LNCaP clone FGC (cell line): ENCODE measurements at places on chromosomes 4 and X.

- DNase-seq: no peak
These were observed 902.3 kb downstream of the PCDH19 start for GRCh38 chrX:99507768-99508167.

DNA sequence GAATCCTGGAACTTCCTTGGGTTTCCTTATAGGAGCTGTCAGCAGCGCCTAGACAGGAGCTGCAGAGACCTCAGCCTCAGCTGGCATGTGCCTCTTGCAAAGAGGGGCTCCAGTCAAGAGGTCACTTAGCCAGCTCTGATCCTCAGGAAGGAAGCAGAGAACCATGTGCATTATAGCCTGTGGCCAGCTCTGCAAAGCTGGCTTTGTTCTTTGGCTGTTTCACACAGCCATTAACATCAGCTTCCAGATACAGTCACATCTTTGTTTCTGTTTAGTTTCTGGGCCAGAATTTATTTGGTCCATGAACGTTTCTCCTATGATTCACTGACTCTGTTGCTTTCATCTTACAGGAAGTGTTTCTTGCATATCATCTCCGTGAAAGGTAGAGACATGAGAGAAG, 92.4 kb downstream of the CC2D2A start:
- DNase-seq: no peak

DNA sequence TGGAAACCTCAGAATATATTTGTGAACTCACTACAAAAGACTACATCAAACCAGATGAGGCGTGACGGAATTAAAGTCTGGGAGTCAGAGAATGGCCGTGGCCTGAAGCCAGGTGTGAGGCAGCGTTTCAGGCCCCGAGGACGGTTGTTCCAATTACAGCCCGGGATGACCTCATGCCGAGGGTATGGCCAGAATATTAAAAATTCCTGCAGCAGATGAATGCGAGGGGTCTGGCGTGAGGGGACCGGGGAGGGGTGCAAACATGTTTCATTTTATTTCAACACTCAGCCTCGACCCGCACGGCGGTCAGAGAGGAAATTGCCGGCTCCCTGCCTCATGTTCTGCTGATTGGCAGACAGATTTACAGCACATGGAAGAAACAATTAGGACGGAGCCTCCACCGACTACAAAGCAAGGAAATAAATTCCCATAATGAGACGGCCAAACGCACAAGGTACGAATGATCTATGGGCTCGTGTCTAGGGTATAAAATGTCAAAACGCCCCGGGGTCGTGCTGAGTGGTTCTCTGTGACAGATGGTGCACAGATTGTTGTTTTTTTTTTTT, 289.7 kb downstream of the SHOX start:
- no peak for DNase-seq

DNA sequence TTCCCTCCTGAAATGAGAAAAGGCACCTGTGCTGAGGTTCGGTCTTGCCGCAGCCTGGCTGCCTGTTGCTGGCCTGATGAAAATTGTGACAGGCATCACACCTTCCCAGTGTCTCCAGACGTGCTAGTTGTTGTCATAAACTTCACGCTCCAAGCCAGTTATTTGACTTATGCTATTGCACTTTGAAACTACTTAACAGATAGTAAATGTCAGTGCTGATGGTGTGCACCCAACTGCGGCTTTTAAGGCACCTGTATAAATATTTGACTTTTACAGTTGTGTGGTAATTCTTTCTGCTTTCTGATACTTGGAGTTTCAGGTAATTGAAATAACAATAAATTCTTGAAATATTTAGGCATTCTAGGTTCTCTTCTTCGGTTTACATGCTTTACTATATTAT, 1.8 kb downstream of the WWC2 start:
- DNase-seq: no peak

DNA sequence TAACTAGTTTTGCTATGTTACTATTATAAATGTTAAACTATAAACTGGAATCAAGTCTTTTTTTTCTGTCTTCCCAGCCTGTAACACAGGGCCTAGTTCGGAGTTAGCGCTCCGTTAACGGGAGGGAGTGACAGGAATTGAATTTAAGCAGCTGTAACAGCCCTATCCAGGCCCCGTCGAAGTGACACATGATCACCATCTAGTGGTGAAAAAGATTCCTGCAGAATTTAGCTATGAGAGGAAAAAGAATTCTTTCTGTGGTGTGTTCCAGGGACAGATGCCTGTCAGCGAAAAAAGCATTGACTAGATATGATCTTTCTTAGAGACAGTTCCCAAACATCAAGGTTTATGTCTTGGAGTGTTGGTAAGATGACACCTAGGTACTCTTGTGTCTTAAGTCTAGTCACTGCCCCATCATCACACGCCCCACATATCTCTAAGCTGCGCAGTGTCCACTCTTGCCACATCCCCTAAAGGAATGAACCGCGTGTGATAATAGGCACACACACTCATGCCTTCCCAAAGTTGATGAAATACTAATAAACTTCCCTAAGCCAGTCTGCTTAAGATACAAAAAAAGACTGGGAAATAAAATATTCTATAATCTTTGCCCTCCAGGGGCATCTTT, 2.1 kb downstream of the GAB3 start:
- no peak for DNase-seq

DNA sequence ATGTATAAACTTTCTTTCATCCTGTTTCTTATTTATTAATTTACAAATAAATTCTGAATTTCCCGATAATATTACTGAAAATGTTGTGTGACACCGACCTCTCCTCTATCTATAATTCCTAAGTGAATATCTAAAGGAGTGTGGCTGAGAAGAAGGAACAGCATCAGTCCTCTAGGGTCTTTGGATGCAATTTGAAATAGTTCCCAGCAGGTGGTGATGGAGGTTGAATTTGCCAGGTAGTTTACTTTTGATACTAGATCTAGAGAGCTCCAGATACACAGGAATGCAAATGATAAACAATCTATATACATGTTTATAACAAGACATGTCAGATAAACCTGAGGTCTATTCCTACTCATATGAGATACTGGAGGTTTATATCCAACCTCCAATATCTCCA, 305.4 kb downstream of the PCDH18 start:
- DNase-seq: no peak

- DNase-seq: no peak
These were observed 36.7 kb downstream of the LARP7 start for GRCh38 chr4:112673686-112674085.

DNA sequence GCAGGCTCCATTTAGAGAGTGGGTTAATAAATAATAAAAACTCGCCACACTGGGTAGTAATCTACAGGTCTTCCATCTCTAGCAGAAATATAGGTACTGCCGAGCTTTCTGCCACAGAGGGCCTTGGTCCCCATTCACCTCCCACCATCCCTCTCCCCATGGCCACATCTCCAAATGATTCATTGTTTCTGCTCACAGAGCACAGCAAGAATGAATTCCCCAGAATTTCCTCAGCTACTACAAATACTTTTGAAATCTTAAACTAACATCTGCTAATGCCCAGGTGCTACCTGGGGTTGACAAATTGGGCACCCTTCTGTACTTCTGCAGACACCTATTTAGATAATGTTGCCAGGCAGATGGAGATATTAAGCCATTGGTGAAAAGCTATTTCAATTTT, 5.1 kb downstream of the PHEX start:
- DNase-seq: no peak

DNA sequence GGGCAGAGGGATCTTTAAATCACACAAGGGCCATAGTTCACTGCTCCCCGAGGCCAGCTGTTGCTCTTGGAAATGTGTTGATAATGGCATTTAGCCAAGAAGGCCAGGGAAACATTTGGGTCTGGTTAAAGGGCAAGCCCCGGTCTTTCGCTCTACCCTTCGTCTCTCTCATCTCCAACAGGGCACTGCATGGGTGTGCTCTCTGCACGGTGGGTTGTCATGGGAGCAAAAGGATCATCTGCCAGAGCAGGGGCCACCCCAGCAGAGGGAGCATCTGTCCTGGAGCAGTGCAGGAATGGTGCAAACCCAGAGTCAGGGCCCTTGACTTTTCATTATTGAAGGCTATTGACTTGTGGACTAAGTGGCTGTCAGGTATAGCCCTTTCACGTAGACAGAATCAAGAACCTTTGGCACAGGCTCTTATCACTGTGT, 22.7 kb upstream of the PGRMC2 start:
- no peak for DNase-seq
